ENCODE measurements at places on chromosomes 11 and 22.
A peak's percentile ranks its signal among the peaks of the same experiment; 100 is the strongest.

DNA sequence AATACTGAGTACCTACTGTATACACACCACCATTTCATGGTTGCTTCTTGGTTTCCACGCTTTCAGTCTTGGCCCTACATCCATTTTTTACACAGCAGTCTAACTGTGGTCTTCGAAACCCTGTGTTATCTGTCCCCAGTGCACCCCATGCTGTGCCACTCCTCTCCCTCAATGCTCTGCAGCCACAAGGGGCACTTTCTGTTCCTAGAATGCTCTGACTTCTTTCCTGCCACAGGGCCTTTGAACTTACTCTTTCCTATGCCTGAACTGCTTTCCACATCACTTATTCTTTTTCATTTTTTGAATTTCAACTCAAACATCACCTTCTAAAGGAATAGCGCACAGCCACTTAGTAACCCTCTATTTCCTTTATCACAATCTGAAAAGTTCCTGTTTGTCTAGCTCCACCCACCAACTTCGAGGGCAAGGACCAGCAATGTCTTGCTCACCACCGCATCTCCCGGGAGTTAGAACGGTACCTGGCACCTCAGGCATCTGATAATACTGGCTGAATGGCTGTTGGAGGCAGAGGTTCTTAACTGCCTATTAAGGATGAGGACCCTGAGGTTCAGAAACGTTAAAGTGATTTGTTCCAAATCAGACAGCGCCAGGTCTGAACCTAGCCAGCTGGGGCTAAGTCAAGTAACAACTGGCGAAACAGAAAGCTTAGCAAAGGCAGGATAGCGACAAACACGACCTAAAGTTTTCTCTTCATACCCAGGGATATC lies 568 bp downstream of the ALG8 start:
- no peak for DNase-seq

- DNase-seq, result no peak
Observed at GRCh38 chr22:42347281-42347824, 76.9 kb upstream of the TCF20 start.

DNA sequence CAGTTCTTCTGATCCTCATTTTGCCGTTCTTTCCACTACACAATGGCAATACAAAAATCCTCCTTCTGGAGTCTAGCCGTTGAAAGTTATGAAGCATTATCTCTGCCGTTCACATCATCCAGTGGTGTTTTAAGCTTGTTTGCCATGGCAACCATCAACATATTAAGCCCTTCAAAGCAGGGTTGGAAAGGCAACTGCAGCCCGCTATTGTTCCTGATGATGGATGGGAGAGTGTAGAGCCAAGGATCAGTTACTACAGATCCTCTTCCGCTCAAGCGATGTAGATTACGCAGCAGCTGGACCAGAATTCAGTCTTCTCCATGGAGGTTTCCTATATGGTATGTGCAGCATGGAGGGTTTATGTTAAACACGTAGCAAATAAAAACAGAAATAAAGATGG lies 352.7 kb downstream of the NTM start:
- no peak for DNase-seq

GRCh38 chr11:86459682-86460460 lies 85.2 kb downstream of the CCDC81 start:
- no peak for DNase-seq

DNA sequence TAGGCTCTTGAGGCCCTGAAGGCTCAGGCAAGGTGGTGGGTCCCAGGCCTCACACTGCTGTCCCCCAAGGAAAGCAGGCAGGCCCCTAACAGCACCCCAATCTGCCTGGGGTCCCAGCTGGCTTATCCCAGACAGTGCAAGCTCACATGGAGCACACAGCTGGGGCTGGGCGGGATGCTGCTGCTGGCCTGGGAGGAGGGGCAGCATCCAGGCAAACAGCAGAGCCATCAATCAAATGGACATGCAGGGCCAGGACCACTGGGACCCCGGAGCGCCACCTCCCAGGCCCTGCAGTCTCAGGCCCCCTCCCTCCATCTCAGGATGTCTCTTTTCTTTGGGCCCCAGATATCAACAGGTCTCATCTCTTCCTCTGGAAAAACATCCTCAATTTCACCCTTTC lies 140.3 kb downstream of the BRD1 start:
- no peak for DNase-seq

DNA sequence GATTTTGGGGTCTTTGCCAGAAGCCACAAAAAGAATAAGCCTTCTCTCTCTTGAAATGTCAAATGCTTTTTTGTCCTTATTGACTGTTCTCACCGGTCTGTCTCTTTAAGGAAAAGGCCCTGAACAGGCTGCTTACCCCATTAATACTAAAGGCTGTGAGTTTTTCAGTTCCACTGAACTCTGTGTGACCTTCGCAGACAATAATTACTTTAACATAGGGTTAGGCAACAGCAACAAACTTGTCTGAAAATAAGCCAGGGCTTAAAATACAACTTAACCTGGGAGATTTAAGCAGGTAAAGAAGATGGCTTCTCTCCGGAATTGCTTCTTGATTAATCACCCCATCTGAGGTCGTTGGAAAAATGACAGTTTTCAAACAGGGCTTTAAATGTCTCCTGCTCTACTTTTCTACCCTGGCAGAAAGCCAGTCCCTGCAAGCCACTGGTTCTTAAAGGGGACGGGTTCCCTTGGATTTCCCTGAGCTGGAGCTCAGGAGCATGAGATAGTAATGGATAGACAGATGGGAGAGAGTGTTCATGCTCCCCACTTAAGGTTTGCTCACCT lies 69.4 kb downstream of the ARL14EP start:
- DNase-seq, result peak; percentile 23

GRCh38 chr11:11876458-11876857 lies 34.7 kb downstream of the USP47 start:
- no peak for DNase-seq

All from head of caudate nucleus (tissue), 42 donors.